ENCODE measurements at places on chromosomes 3 and 15.

- no peak overlapping the region for H3K4me3 ChIP-seq
- H3K27ac ChIP-seq: no peak overlapping the region
- no peaks in the 10 kb centered on the region for H3K4me1 ChIP-seq
- H3K27me3 ChIP-seq: no peaks in the 10 kb centered on the region
- H3K36me3 ChIP-seq: no peaks in the 10 kb centered on the region
Observed at GRCh38 chr3:56860939-56861338, 59.2 kb upstream of the ARHGEF3 start.

DNA sequence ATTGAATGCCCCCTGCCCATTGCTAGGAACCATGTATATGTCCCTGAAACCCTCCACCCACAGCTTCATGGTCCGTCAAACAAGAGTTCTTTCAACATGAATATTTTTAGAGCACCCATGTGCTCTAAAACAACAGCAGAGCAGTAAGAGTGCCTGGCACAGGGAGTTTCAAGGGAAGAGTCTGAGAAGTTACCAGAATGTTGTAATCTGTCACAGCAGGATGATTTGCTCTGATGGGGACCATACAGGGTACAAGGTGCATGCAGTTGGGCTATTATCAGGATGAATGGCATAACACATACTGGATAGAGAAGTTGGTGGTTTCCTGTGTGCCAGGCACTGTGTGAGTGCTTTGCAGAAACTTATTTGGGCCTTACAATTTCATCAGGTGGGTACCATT lies 27.8 kb upstream of the FLNB start:
- no peaks in the 10 kb centered on the region for H3K36me3 ChIP-seq
- H3K4me1 ChIP-seq: peaks cover 19% of the 10 kb centered on the region
- DNase-seq: no peak

GRCh38 chr3:73697020-73697419 lies 72.3 kb upstream of the PDZRN3 start:
- DNase-seq: no peak
- H3K4me1 ChIP-seq: no peaks in the 10 kb centered on the region
- no peaks in the 10 kb centered on the region for H3K36me3 ChIP-seq
- no peaks in the 10 kb centered on the region for H3K27me3 ChIP-seq

- no peaks in the 10 kb centered on the region for H3K36me3 ChIP-seq
- H3K27me3 ChIP-seq: no peaks in the 10 kb centered on the region
- no peak overlapping the region for H3K27ac ChIP-seq
- no peak overlapping the region for H3K4me3 ChIP-seq
- H3K4me1 ChIP-seq: peaks cover 3% of the 10 kb centered on the region
Observed at GRCh38 chr3:159892801-159893200, 95.8 kb upstream of the IL12A start.

GRCh38 chr3:67288466-67289106 lies 290.5 kb downstream of the KBTBD8 start:
- H3K36me3 ChIP-seq: no peaks in the 10 kb centered on the region
- H3K4me3 ChIP-seq: no peak overlapping the region
- no peak for DNase-seq
- no peak overlapping the region for H3K27ac ChIP-seq
- no peaks in the 10 kb centered on the region for H3K27me3 ChIP-seq

GRCh38 chr3:165462636-165463334 lies 266.6 kb upstream of the SLITRK3 start:
- H3K27ac ChIP-seq: no peak overlapping the region
- peaks cover 6% of the 10 kb centered on the region for H3K4me1 ChIP-seq
- no peaks in the 10 kb centered on the region for H3K36me3 ChIP-seq
- peak; percentile 86 for DNase-seq
- H3K27me3 ChIP-seq: no peaks in the 10 kb centered on the region

All from fibroblast of lung (primary cell).